Stimulated activated CD4-positive, alpha-beta T cell treated with anti-CD3 and anti-CD28 coated beads, Interleukin-1b, Interleukin-23, amount 100 ng/mL, for 1 hour (primary cell): ENCODE measurements at places on chromosomes 6 and 20.

DNA sequence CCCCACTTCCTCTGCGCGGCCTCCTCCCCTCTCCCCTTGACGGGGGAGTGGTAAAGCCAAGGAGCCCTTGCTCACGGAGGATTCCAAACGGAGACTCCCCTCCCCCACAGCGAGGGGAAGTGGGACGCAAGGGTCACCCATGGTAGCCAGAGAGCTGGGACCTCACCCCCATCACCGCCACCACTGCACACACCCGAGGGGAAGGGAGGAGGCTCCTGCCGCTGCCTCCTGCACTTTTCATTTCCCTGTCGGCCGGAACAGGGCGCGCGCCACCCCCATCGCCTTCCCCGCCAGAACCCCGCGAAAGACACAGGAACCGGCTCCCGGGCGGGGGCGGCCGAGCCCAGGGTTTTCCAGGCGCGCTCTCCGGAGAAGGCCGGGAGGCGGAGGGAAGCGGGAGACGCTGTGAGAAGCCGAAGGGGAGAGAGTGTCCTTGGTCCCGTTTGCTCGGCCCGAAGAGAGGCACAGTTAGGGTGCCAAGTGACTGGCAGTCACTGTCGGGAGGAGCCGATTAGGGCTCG lies 789 bp downstream of the CCND3 start:
- no peak for DNase-seq

GRCh38 chr6:108253241-108253640 lies 7.6 kb downstream of the SNX3 start:
- no peak for DNase-seq

DNA sequence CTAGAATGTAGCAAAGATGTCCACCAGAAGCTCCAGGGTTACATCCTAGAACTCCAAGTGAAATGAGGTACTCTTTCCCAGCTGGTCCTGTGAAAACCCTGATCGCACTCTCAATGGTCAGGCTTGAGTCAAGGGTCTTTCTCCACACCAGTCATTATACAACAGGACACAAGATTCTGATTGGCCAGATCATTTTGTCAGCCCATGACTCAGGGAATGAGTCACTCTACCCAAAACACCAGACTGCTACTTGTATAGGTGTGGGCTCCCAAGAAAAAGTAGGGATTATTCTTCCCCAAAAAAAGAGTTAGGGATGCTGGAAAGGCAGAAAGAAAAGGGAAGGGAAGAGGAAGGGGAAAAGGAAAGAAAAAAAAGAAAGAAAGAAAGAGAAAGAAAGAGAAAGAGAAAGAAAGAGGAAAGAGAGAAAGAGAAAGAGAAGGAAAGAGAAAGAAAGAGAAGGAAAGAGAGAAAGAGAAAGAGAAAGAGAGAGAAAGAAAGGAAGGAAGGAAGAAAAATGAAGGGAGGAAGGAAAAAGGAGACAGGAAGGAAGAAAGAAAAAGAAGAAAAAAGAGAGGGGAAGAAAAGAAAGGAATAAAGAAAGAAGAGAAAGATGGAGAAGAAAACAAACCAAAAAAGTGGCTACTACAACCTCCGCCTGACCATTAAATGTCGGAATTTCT lies 30.5 kb downstream of the ANKEF1 start:
- DNase-seq, result no peak

DNA sequence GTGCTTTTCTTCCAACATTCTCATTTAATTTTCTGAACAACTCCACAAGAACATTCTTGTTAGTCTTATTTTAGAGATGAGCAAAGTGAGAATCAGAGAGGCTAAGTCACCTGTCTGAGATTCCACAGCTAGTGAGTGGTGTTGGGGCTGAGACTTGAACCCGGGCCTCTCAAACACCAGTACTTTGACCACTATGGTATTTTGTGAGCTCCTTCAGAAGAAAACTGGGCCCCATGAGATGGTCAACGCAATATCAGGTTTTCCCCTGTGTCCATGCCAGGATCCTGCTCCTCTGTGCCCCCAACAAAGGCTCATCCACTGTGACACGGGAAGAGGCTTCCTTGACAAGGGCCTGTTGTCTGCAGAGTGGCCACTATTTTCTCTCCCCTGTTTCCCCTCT lies 51.9 kb downstream of the MAFB start:
- no peak for DNase-seq

GRCh38 chr6:11432713-11433450 lies 104.7 kb upstream of the TMEM170B start:
- DNase-seq, result no peak

DNA sequence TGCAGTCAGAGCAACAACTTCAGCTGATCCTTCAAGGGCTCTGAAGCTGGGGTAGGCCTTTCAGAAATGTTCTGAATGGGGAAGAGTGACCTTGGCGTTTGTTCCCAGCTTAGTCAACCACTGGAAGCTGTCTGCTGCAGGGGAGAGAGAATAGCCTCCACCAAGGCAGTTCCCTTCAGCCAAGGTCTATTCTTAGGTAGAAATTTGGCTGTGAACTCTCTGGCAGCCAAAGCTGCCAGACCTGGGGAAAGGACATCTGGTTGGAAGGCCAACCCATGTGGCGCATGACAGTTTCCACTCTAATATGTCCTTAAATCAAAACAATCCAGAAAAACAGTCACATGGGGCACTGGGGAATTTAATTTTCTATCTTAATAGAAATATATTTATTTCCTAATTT lies 60.1 kb downstream of the FBXO5 start:
- no peak for DNase-seq

DNA sequence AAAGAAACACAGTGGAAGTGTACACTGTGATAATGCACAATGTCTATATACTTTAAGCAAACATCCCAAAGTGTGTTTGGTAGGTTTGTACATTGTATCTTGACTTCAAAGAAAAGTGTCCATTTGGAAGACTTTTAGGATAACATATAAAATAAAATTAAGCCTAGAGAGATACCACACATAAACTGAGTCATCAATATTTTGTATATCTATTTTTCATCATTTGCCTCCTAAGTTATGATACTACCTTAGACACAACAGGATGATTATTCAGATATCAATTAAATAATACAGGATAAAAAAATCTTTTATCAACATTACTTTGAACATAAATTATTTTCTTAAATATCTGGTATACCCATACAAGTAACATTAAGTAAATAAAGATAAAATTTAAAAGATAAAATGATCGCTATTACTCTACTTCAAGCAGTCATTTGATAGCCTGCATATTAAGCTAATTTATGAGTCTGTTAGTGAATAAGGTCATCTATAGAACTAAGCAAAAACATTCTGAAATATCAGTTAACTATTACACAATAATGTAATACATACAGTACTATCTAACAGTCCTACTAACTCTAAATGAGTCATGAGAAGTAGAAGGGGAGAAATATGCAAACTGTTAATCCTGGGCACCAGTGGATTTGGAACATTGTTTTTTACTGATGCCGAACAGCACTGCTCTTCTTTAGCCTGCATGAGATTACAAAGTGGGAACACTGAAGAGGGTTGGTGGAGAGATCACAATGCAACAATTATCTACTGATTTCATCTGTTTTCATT lies 158.4 kb upstream of the SIM1 start:
- no peak for DNase-seq

DNA sequence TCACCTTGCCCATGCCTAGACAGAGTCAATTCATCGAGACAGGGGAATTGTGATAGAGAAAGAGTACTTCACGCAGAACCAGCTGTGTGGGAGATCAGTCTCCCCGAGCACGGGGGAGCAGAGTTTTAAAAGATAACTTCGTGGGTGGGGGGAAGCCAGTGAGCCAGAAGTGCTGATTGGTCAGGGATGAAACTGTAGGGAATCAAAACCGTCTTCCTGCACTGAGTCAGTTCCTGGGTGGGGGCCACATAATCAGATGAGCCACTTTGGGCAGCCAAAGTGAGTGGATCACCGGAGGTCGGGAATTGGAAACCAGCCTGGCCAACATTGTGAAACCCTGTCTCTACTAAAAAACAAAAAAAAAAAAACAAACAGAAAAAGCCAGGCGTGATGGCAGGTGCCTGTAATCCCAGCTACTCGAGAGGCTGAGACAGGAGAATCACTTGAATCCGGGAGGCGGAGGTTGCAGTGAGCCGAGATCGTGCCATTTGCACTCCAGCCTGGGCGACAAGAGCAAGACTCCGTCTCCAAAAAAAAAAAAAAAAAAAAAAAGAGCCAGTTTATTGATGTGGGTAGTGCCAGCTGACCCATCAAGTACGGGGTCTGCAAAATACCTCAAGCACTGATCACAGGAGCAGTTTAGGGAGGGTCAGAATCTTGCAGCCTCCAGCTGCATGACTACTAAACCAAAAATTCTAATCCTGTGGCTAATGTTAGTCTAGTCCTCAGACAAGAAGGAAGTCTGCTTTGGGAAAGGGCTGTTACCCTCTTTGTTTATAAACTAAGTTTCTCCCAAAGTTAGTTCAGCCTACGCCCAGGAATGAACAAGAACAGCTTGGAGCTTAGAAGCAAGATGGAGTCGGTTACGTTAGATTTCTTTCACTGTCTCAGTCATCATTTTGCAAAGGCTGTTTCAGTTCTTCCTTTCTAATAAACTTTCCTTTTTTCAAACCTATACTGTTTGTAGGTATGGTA lies 3.9 kb upstream of the TRIM39 start:
- DNase-seq, result no peak

- DNase-seq, result no peak
Observed at GRCh38 chr20:13338097-13338661, 117.1 kb downstream of the ISM1 start.

GRCh38 chr6:54445207-54445606 lies 137.0 kb downstream of the TINAG start:
- no peak for DNase-seq

GRCh38 chr20:16694161-16694560 lies 35.7 kb upstream of the SNRPB2 start:
- no peak for DNase-seq

DNA sequence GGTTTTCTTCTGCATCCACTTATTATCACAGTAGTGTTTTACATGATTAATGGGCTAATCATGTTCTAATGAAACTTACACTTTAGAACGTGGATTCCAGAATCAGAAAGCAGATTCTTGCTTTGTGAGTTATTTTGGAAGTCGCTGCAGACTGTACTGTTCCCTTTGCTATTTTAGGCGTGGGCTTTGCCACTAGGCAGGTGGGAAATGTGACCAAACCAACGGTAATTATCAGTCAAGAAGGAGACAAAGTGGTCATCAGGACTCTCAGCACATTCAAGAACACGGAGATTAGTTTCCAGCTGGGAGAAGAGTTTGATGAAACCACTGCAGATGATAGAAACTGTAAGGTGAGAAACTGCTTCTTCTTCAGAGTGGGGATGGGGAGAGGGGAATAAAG lies 598 bp downstream of the FABP7 start:
- no peak for DNase-seq

- no peak for DNase-seq
Observed at GRCh38 chr6:255041-255750, 37.1 kb upstream of the DUSP22 start.

DNA sequence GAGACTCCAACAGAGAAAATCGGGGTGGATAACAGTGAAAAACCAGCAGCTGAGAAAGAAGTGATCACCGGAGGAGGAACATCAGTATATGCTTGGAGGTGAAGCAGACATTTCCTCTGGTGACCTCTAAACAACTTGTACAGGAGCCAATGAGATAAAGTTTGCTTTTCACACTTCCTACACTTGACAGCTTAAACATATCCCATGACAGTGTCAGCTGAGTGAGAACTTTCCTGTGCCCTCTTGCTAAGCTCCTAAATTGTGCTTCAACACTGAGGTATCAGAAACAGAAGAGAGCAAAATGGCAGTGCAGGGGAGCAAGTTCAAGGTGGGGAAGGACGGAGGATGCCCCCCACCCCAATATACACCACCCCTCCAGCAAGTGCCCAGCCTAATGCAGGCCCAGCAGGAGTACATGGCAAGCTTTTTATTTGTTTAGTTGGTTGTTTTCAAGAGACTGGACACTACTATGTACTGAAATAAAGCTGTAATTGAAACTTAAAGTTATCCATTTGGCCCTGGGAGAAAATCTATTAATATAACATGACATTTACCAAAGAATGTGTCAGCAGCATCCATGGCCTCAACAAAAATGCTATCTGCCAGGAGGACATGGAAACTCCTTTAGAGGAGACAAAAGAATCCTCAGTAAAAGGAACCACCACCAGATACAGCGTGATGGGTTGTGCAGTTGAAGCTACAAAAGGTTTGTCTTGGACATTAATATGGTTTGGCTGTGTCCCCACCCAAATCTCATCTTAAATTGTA lies 540.2 kb downstream of the PRKN start:
- DNase-seq, result no peak

DNA sequence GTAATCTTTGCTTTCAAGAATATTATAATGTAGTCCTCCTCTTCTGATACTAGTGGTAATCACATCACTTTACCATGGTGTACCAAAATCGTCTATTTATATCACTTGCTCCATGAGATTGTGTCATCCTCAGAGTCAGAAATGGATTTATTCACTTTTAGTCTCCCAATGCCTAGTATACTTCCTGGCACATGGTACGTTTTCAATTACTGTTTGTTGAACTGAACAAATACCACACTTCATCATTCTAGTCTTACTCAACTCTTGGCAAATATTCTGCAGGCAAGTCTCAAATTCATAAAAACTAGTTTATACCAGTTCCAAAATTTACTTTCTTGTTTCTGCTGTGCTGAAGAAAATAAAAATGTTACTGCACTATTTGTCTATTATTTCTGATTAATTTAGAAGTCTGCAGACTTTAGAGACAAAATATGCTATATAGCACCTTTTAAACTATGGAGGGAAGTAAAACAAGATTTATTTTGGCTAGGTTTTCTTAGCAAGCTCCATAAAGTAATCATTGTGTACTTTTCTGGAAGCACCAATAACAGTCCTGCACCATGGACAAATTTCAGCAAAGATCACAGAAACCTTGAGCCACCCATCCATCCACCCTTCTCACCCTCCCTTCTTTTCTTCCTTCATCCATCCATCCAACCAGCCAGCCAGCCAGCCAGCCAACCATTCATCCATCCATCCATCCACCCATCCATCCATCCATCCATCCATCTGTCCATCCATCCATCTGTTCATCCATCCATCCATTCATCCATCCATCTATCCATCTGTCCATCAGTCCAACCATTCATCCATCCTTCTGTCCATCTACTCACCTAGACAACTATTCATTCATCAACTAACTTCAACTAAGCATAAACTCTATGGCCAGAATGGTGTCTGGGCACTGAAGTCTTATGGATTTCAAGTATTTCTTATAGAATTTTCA lies 102.1 kb upstream of the STMND1 start:
- no peak for DNase-seq

- DNase-seq, result no peak
Observed at GRCh38 chr6:45422503-45423110, 44.9 kb upstream of the SUPT3H start.
